Right lung (tissue), 10 donors: ENCODE measurements at places on chromosomes 4 and X. TPM values are rescaled to one million over a fixed set of nuclear protein-coding genes. Genes with fewer than 3 reads are reported as not detected.

Gene CPEB2
- 9.9 TPM for polyA plus RNA-seq

Gene CNOT6L
- polyA plus RNA-seq = 33.1 TPM

Gene RAB41
- polyA plus RNA-seq = 1.3 TPM

Gene SH3D19
- 54.0 TPM for polyA plus RNA-seq

Gene NDP
- 0.36 TPM for polyA plus RNA-seq

Gene HSFX2
- not detected for polyA plus RNA-seq

Gene PAGE1
- not detected for polyA plus RNA-seq

Gene USP17L12
- not detected for polyA plus RNA-seq

Gene SPANXN4
- polyA plus RNA-seq = not detected

Gene MAGEA10
- polyA plus RNA-seq = not detected

Gene C4orf51
- polyA plus RNA-seq = not detected

Gene DNAJB14
- 54.2 TPM for polyA plus RNA-seq

Gene CCSER1
- polyA plus RNA-seq = 2.6 TPM

Gene MAGEA6
- polyA plus RNA-seq = not detected

Gene F9
- not detected for polyA plus RNA-seq

Gene POLN
- polyA plus RNA-seq = 3.0 TPM

Gene RBMX2
- 27.0 TPM for polyA plus RNA-seq

Gene STATH
- not detected for polyA plus RNA-seq

Gene EMCN
- polyA plus RNA-seq = 43.2 TPM

Gene PGAM4
- 0.33 TPM for polyA plus RNA-seq

Gene CLCN4
- polyA plus RNA-seq = 4.2 TPM

Gene PRR32
- not detected for polyA plus RNA-seq

Gene DKK2
- 3.8 TPM for polyA plus RNA-seq

Gene LONRF3
- 3.7 TPM for polyA plus RNA-seq

Gene TLR10
- 0.75 TPM for polyA plus RNA-seq

Gene KLHL4
- polyA plus RNA-seq = 5.4 TPM

Gene MAGEA1
- not detected for polyA plus RNA-seq

Gene NUDT10
- polyA plus RNA-seq = 4.6 TPM

Gene TRPC3
- 6.1 TPM for polyA plus RNA-seq

Gene ARR3
- polyA plus RNA-seq = 2.1 TPM

Gene IL3RA
- 17.8 TPM for polyA plus RNA-seq
